ENCODE measurements at places on chromosomes 2 and 18. TPM values are rescaled to one million over a fixed set of nuclear protein-coding genes. Genes with fewer than 3 reads are reported as not detected.

- no peak for DNase-seq
Measured at GRCh38 chr2:23367760-23368159, 17.2 kb upstream of the KLHL29 start.

DNA sequence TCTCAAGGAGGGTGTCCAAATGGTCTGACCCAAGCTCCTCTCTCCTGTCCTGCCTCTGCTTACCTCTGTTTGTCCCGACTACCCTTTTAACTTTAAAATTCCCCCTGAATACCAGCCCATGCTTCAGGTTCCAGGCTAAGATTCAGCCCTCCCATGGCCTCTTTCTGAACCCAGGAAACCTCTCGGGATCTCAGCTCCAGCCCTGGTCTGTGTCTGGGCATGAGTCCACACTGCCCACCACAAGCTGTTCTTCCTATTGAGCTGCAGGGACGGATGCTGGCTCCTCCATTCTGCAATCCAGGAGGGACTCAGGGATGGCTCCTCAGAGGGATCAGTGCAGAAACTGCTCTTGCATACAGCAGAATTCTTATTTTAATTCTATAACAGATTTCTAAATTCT lies 78.9 kb downstream of the MYT1L start:
- DNase-seq = no peak

DNA sequence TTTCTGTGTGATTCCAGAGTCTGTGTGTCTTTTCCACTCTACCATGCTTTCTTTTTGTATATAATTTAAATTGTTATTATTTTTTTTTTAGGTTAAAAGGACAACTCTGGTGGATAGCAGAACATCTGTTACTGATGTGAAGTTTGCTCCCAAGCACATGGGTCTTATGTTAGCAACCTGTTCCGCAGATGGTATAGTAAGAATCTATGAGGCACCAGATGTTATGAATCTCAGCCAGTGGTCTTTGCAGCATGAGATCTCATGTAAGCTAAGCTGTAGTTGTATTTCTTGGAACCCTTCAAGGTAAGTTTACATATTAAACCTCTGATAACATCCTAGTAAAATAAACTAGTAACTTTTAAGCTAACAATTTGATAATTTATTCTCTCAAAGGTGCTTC lies 15.3 kb downstream of the SEH1L start:
- no peak for DNase-seq

Gene ALLC
- total RNA-seq = not detected

Gene RAB6C
- not detected for total RNA-seq

Gene TRIM43B
- not detected for total RNA-seq
